ENCODE measurements at places on chromosomes 5 and 9. TPM values are rescaled to one million over a fixed set of nuclear protein-coding genes. Genes with fewer than 3 reads are reported as not detected.
A peak's percentile ranks its signal among the peaks of the same experiment; 100 is the strongest.

Gene SPATA31C1
- not detected for total RNA-seq

DNA sequence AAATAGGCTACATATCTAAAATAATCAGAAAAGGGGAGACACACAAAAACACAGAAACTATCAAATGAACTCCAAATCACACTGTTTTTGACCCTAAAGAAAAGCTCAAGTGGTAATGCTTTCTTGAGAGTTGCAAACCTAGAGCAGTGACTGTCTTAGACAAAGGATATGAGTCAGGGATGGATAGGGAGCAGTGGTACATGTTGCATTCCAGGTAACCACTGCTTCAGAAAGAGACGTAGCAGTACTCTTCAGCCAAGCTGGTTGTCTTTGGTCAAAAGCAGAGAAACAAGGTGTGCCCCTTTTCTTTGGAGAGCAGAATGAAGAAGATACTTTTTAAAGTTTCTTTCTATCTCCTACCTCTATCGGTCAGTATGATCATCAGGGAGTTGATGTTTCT lies 1003.6 kb downstream of the CDH9 start:
- no peak for DNase-seq

- no peak for DNase-seq
Observed at GRCh38 chr9:79287708-79288290, 284.0 kb upstream of the TLE4 start.

Gene SDHA
- total RNA-seq, result 80.6 TPM

- no peak for DNase-seq
Observed at GRCh38 chr5:126615286-126615685, 14.5 kb downstream of the PHAX start.

Gene KCTD16
- under 0.01 TPM for total RNA-seq

- no peak for DNase-seq
Observed at GRCh38 chr9:98994172-98995058, 50.7 kb downstream of the COL15A1 start.

- no peak for DNase-seq
Observed at GRCh38 chr9:16371306-16371705, 499.2 kb downstream of the BNC2 start.

Gene WDR38
- not detected for total RNA-seq

Gene CATSPER3
- total RNA-seq, result not detected

Gene PCDHGB7
- total RNA-seq, result 21.3 TPM

- peak; percentile 42 for DNase-seq
Observed at GRCh38 chr5:36875051-36875789, 1.3 kb upstream of the NIPBL start.

GRCh38 chr5:128693764-128694163 lies 155.7 kb upstream of the FBN2 start:
- no peak for DNase-seq
